ENCODE measurements at places on chromosomes 3 and 15.

GRCh38 chr3:37227870-37228549 lies 53.6 kb upstream of the LRRFIP2 start:
- DNase-seq = no peak

GRCh38 chr15:66858423-66859207 lies 156.6 kb downstream of the SMAD6 start:
- no peak for DNase-seq

- peak; percentile 30 for DNase-seq
Measured at GRCh38 chr15:90530250-90531051, 728 bp downstream of the CRTC3 start.

- DNase-seq = no peak
Measured at GRCh38 chr15:47397655-47398054, 319.6 kb upstream of the SEMA6D start.

DNA sequence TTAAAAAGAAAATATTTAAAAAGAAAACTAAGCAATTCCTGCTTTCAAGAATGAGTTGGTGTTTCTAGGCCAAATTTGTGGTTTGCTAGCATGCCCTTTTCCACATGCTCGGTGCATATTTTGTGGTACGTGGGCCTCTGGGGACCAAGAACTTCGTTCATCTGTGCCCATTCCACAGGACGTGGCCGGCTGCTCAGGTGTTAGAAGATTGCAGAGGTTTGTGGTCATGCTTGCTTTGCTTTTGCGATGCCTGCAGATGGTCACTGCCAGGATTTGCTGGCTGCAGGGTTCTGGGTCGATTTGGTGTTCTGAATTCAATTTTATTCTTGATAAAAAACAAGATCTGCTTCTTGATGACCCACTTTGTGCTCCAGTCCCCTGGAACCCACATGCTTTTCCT lies 7.5 kb downstream of the PSTPIP1 start:
- DNase-seq = no peak

DNA sequence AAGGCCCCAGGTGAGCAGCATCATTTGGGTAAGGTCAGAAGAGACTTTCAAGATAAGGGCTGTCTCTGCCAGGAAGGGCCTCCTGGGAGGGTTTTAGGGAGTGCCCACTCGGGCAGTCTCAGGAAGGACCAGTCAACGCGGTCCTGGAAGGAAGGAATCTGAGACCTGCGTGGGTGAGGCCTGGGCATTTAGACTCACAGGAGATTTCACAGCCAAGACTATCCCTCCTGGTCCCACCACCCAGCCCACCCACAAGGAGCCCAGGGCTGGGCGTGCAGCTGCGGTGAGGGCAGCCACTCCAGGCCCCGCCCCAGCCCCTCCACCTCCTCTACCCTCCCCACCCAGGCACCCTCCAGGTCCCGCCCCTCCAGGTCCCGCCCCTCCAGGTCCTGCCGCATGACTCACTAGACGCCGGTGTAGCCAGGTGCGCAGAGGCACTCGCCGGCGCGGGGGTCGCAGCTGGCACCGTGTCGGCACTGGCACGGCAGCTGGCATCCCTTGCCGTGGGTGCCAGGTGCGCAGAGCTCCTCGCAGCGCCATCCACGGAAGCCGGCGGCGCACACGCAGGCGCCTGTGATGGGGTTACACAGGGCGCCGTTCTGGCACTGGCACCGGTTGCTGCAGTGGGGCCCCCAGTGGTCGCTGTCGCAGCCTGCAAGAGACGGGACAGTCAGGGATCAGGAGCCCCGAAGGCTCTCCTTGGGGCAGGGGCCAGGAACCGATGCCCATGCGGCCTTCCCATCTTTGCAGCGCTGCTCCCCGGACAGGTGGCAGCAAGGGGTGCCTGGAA lies 112.7 kb downstream of the RAB11A start:
- peak; percentile 24 for DNase-seq

- DNase-seq = no peak
Measured at GRCh38 chr15:100598655-100599054, 3.3 kb downstream of the LINS1 start.

DNA sequence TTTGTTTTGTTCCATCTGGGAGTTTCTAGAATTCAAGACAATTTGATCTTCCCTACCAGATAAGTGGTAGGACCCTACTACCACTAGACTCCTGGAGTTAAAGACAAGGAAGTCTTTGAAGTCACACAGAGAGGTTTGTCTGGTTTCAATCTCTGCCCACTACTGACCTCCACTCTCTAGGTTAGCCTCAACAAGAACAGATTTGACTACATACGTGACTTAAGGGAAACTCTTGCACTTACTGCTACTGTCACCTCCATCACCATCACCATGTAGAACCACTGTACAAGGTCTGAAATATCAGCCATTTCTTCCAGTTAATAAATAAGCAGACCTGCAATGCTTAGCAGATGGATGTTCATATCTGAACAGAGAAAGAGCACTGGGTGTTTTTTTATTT lies 148.3 kb upstream of the ARHGEF26 start:
- no peak for DNase-seq

DNA sequence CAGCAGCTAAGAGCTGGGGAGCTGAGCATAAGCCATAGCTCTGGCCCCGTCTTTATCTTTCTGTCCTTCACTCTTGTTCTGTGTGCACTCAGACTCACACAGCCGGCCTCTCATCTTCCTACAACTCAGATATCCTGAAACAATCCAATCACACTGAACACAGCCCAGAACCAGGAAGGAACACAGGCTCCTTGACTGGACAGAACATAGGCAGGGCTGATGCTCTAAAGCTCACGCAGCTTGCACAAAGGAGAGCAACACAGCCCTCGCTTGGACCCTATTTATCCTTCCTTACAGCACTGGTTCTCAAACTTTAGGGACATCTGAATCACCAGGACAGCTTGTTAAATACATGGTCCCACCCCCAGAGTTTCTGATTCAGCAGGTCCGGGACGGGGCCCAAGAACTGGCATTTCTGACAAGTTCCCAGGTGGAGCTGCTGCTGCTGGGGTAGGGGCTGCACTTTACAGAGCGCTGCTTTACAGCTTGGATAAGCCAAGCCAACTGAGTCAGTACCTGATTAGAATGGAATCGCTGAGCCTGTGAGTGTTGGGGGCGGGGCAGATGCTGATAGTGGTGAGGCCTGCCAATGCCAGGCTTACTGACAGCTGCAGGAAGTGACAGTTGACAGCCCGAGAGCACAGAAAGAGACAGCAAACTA lies 65.1 kb downstream of the MRPL46 start:
- peak; percentile 17 for DNase-seq

DNA sequence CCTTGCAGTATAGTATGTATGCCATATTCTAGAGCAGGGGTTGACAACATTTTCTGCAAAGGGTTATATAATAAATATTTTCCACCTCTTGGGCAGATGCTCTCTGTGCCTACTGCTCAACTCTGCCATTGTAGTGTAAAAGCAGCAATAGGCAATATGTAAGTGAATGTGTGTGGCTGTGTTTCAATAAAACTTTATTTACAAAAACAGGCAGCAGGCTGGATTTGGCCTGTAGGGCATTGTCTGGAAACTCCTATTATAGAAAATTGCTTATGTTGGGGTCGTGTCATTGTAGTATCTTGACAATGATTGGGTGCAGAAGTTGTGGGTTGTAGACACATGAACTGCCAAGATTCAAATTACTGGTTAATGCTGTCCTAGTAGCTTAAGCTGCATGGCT lies 153.6 kb upstream of the CNTN3 start:
- DNase-seq = no peak

DNA sequence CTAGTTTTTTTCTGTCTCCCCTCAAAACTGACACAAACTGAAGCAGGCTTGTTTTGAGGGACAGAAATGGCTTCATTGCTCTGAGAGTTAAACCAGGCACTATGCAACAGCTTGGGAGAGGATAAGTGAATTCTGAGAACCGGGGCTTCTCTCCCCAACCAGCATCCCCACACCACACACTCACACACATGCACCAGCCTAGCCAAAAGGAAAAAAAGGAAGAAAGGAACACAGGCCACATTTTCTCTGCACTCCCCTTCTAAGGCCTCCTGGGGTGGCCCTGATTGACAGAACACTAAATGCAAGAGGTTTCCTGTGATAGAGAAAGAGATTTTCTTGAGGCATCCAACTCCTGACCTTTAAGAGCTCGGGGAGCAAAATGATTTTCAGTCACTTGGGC lies 177.5 kb downstream of the TLE3 start:
- DNase-seq = no peak

DNA sequence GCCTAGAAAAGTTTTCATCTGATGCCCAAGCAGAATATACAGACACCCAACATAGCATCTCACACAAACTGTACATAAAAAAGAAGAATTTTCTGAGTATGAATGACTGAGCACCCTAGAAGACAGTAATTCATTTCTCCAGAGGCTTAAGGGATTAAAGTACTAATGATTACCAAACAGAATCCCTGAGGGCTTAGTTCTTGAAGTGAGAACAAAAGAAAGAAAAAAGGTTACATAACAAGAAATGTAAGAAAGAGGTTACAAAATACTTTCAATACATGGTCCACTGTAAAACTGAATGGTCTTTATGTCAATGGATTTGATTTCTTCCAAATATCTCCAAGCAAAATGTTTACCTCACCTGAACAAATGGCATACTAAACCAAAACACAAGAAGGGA lies 9.1 kb upstream of the NEK10 start:
- DNase-seq = no peak

DNA sequence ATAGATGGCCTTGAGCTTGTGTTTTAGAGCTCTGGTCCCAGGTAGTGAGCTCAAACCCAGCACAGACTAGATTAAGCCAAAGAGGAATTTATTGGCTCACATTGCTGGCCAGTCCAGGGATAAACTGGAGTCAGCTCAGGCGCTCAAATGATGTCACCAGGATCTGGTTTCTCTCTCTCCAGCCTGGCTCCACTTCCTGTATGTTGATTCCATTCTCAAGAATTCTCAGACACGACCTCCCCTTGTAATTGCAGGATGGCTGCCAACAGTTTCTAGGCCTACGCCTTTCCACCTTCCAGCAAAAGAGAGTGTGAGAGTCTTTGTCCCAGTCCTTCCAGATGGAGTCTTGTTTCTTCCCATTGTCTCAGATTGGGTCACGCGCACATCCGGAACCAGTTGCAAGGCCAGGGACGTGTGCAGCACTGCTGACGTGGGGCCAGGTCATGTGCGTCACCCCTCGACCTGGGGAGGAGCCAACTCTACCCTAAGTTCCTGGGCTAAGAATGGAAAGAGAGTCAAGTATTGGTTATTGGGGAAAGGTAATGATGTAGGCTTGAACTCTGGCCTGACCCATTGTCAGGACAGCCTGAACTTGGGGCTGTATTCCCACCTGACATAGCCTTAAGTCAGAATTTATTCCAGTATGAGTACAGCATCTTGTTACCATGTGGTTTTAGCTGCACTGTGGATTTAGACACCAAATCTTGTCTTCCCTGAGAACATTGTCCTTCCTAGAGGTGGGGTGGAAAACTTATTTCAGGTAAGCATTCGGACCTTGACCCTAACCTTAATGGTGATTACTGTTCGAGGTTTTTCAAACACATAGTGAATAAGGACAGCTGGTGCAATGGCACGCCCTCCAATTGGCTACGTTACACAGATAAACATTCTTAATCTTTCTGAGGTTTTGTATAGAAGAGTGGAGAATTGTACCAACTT lies 31.6 kb downstream of the CACNA1D start:
- no peak for DNase-seq

- no peak for DNase-seq
Measured at GRCh38 chr15:42413920-42414319, 54.6 kb downstream of the CAPN3 start.

GRCh38 chr3:177447938-177448337 lies 250.7 kb upstream of the TBL1XR1 start:
- DNase-seq = no peak

DNA sequence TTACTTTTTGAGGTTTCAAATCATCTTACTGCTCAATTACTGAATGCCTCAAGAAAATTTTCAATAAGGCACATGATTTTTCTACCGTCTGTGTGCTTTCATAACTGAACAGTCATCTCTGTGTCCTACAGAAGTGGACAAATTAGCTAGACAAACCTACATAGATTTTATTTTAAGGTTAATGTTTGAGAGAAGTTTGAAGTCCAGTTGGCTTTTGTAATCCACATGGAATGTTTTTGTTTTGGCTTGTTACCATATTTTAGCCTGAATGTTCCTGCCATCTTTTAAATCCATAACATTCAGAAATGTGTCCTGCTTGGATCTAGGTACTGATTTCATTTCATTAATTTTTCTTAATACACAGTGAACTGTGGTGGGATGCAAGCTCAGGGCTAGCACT lies 730.1 kb downstream of the IGSF11 start:
- no peak for DNase-seq

GRCh38 chr15:80426316-80426715 lies 22.1 kb downstream of the ARNT2 start:
- DNase-seq = no peak

- DNase-seq = no peak
Measured at GRCh38 chr3:136305879-136306278, 55.7 kb downstream of the PCCB start.

GRCh38 chr3:23264413-23264812 lies 61.3 kb downstream of the UBE2E2 start:
- no peak for DNase-seq

- no peak for DNase-seq
Measured at GRCh38 chr3:143004823-143005222, 3.5 kb downstream of the U2SURP start.

GRCh38 chr3:6791161-6791560 lies 69.8 kb upstream of the GRM7 start:
- no peak for DNase-seq

DNA sequence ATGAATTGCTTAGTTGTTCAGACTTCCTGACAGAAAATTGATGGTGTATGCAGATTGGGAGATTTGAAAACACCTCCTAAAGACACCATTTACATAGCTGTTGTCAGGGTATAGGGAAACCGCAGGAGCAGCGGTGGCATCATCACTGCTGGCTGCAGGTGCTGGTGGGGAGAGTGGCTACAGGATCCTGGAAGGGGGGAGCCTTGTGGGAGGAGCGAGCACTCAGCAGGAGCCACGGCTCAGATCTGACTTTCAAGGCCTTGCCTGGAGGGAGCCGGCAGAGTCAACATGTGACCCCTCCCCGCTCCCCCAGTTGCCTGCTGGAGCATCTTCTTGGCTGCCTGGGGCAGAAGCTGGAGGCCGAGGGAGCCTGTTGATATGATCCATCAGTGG lies 26.1 kb downstream of the EDEM1 start:
- DNase-seq = no peak

GRCh38 chr3:114406286-114406685 lies 112.5 kb downstream of the TIGIT start:
- no peak for DNase-seq

DNA sequence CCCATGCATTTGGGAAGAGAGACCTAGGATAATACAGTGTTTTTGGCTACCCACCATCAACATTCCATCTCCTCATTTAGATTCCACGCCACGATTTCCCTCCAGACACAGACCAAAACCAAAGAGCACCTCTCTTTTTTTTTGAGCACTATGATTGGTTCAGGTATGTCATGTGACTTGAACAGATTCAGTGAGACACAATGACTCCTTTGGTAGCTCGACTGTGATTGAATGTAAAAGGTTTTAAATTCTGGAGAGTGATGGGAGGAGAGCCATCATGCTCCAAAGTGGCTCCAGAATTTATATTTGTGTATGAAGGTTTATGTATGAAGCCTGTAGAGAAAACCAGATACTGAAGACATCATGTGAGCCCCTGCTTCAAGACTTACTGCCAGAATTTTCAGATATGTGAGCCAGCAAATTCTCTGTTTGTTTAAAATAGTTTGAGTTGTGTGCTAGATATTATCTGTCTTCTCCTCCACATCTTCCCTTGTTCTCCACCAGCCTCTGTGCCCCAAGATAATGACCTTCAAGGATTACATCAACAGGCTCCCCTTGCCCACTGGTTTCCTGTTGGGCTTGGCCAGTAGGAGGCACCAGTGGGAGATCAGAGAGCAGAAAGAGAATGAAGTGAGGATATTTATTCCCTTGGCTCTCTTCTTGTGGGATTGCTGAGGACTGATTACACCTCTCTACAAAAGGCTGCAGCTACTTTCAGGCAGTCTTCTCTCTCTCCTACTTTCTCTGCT lies 12.5 kb downstream of the MYD88 start:
- no peak for DNase-seq

Data from stimulated activated CD4-positive, alpha-beta T cell treated with anti-CD3 and anti-CD28 coated beads, Interleukin-2, amount 100 ng/mL, for 48 hours (primary cell).